ENCODE measurements at places on chromosomes 11 and 22.

DNA sequence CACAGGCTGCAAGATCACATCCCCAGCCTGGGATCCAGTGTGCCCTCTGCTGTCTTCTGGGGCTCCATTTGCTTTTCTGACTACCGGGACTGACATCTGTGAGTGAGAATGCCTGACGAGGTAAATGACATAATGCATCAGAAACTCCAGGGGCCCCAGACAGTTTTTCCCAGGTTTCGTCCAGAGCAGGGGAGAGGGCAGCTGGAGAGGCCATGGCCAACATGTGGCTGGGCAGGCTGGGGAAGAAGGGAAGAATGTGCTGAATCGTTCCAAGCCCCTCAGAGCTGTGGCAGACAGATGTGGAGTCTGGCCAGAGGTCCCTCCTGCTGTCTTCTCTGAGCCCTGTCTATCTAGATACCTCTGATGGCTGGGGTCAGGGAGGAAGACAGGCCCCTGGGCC, 163.9 kb downstream of the TRIM29 start:
- DNase-seq = no peak

GRCh38 chr11:72439455-72439854, 5.1 kb upstream of the CLPB start:
- DNase-seq = no peak

DNA sequence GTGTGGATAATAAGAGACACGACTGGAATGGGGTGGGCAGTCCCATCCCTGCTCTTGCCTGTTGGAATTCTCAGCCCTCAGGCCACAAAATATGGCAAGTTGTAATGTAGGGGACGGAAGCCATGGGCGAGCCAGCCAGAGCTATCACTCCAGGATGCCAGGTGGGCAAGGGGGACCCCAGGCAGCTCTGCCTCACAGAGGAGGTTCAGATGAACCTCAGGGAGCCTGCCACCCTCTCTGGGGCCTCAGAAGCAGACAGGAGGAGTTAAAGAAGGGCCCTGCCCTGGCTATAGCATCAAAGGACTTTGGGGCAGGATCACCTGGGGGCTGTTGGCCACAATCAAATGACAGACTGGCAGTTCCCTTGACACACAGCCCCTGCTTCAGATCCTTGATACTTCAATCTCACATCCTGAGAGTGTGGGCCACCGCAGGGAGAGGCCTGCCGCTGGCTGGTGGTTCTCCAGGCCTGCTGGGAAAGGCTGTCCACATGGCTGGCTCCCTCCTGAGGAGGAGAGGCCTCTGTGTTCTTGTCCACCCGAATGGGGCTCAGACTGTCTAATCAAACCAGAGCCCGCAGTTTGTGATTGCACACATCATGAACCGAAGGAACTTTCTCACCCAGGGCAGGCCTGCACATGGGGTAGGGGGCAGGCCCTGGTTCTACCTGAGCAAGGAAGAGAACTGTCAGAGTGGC, 31.4 kb downstream of the IGLL1 start:
- no peak for DNase-seq

DNA sequence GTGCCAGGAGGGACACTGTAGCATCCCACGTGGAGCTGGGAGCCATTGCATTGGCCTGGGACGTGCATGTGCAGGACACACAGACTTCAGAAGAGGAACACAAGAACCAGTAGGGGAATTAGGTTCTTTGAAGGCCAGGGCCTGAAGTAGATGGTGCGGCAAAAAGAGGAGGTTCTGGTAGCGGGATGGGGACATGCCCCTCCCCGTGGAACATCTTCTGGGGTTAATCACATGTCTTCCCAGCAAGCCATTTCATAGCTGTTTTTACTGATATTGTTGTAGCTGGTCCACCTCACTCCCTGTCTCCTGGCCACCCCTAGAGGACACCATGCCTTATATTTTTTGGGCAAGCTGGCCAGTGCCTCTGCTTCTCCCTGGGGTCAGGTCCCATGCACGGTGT, 74.3 kb downstream of the SCN3B start:
- no peak for DNase-seq

DNA sequence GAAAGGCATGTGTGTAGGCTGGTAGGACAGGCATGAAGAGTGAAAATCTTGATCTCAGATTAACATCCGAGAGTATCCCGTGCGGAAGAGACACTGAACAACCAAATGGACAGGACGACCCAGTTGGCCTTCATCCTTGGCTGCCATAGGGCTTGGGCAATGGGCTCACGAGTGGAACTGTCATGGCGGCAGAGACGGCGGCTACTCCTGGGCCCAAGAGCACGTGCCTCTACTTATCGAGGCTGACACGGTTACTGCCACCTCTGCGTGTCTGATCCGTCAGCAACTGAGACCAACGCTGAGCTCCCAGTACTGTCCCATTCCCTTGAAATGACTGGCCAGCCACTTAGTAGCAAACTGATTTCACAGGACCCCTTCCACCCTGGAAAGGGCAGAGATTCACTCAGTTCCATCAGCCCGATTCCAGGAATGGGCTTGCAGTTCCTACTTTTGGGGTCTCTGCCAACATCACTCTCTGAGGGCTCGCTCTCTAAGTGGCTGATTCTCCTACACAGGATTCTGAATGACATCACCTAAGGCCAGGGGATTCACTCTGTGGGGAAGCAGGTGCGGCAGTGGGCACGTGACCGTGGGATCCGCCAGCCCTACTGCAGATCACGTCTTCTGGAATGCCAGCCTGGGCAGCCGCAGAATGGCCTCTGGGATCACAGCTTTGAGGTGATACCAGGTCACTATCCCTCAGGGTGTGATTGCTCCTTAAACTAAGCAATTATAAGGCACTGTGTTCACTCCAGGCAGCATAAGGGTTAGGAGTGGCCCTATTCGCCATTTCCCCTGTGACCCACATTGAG, 97.8 kb downstream of the RPS6KA4 start:
- no peak for DNase-seq

DNA sequence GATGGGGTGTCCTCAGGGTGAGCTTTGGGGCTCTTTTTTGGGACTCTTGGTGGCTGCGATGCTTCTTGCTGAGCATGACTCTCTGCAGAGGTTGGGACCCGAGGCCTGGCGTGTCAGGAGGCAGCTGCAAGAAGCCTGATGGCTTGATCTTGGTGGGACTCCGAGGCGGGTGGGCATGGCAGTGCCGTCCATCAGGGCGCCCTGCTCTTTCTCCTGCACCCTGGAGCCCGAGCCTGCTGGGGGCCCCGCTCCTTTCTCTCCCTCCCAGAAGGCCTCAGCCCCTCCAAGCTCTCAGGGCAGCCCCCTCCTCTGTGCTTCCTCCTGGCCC, 432.7 kb downstream of the TBC1D22A start:
- no peak for DNase-seq

Measured in NCI-H1048 (cell line).